ENCODE measurements at places on chromosomes 7 and 10. TPM values are rescaled to one million over a fixed set of nuclear protein-coding genes. Genes with fewer than 3 reads are reported as not detected.

The BCAP29 gene
- total RNA-seq = 40.0 TPM

The PIK3AP1 gene
- 0.92 TPM for total RNA-seq

The PTTG1IP2 gene
- total RNA-seq = not detected

The ITGB8 gene
- total RNA-seq = 0.70 TPM

The MRLN gene
- total RNA-seq = not detected

The POLR2J2 gene
- 0.25 TPM for total RNA-seq

The NRCAM gene
- 71.2 TPM for total RNA-seq

The HSPA12A gene
- total RNA-seq = 14.2 TPM

The CPED1 gene
- not detected for total RNA-seq

The SRRM3 gene
- 6.1 TPM for total RNA-seq

The GPR146 gene
- 2.1 TPM for total RNA-seq

The NUDT1 gene
- total RNA-seq = 88.3 TPM

The ACSL5 gene
- total RNA-seq = 0.13 TPM

The TMEM140 gene
- total RNA-seq = 1.7 TPM

The MBLAC1 gene
- 2.3 TPM for total RNA-seq

The KRIT1 gene
- total RNA-seq = 26.0 TPM

The TMEM26 gene
- total RNA-seq = 0.33 TPM

The ZNF239 gene
- 2.5 TPM for total RNA-seq

The CUBN gene
- total RNA-seq = 0.25 TPM

The BUD23 gene
- 131 TPM for total RNA-seq

The MAT1A gene
- 0.11 TPM for total RNA-seq

The SHTN1 gene
- total RNA-seq = 30.8 TPM

The CRHR2 gene
- total RNA-seq = not detected

The SPDYE11 gene
- total RNA-seq = not detected

The CYP2C19 gene
- total RNA-seq = not detected

The ZNF736 gene
- total RNA-seq = 0.01 TPM

The ALOX5 gene
- 0.13 TPM for total RNA-seq

The RELN gene
- 0.03 TPM for total RNA-seq

The NUTM2D gene
- 1.5 TPM for total RNA-seq

The XRCC2 gene
- total RNA-seq = 6.9 TPM

The CTTNBP2 gene
- 0.41 TPM for total RNA-seq

The CPXM2 gene
- total RNA-seq = not detected

The LRRC17 gene
- 0.10 TPM for total RNA-seq

The HGF gene
- total RNA-seq = 0.13 TPM

The GPR37 gene
- 0.62 TPM for total RNA-seq

The KCNH2 gene
- 0.51 TPM for total RNA-seq

The FZD1 gene
- 2.4 TPM for total RNA-seq

The TFEC gene
- not detected for total RNA-seq
